ENCODE measurements at places on chromosomes 6 and 20.

DNA sequence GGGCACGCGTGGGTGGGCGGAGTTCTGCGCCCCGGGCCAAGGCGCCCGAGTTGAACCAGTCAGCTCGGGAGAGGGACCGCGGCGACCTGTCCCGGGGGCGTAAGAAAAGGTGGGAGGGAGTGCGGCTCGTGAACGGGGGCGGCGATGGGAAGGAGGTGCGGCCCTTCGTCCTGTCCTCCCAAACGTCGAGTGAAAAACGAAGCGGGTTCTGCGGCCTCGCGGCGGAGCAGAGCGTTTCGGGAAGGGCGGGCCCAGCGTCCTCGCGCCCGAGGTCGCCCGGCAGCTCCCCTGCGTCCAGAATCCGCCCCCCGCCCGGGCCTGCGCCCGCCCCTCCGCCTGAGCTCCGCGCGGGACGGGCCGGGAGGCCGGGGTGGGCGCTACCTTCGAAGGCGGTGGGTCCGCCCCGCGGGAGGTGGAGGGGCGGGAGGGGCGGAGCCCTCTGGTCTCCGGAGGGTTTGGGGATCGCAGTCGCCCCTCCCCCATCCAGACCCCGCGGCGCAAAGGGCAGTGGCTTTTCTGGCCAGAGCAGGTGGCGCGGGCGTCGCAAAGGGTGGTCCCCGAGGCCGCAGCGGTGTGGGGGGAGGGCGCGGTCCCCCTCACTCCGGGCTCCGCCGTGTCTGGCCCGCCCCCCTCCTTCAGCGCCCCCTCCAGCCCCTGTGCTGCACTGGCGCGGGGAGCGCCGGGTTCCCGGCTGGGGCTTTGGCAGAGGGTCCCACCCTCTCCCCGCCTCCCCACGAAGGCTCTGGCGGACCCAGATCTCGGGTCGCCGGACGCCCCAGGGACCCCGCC lies 838 bp downstream of the STMN3 start:
- DNase-seq: no peak

- no peak for DNase-seq
Measured at GRCh38 chr20:35292504-35293285, 470 bp upstream of the FAM83C start.

- DNase-seq: no peak
Measured at GRCh38 chr20:23203951-23204730, 118.0 kb upstream of the CD93 start.

- DNase-seq: no peak
Measured at GRCh38 chr20:63711085-63711645, 3.3 kb downstream of the ZGPAT start.

DNA sequence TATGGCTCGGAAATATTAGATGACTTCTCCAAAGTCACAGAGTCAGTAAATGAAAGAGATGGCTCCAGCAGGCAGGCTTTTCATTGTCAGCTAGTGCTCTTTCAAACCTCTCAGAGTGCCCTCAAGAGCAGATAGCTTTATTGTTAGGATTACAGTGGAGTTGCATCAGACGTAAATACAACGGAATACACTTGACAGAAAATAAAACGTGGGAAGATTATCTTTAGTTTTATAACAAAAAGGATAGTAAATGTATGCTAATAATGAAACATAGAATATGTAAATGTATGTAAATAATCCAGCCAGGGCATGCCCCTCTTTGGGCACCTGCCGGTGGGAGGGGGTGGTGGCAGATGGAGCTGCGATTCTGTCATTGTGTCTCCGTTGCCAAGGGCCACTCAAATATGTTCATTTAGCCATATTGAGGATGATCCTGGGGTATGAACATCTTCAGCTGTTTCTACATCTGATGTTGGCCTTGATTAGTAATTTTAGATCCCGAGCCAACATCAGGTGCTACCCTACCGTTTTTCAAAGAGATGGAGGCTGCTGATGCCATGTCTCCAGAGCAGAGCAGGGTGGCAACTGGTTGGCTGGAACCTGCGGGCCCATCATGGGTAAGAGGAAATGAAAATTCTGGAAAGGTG lies 358.3 kb upstream of the SULF2 start:
- no peak for DNase-seq
